Purkinje cell (primary cell): ENCODE measurements at places on chromosomes 7 and 10. TPM values are rescaled to one million over a fixed set of nuclear protein-coding genes. Genes with fewer than 3 reads are reported as not detected.

The FAM25G gene
- polyA plus RNA-seq: not detected in 2 replicates

The DDX50 gene
- polyA plus RNA-seq: 26.1 and 26.6 TPM in 2 replicates

The SPDYE1 gene
- polyA plus RNA-seq: 0.11 TPM in 1 of 2 replicates, not detected in the other

The MEOX2 gene
- not detected in 2 replicates for polyA plus RNA-seq

The TDRD1 gene
- polyA plus RNA-seq: 3.0 and 4.3 TPM in 2 replicates
